ENCODE measurements at places on chromosomes 1 and 21.
A peak's percentile ranks its signal among the peaks of the same experiment; 100 is the strongest.

DNA sequence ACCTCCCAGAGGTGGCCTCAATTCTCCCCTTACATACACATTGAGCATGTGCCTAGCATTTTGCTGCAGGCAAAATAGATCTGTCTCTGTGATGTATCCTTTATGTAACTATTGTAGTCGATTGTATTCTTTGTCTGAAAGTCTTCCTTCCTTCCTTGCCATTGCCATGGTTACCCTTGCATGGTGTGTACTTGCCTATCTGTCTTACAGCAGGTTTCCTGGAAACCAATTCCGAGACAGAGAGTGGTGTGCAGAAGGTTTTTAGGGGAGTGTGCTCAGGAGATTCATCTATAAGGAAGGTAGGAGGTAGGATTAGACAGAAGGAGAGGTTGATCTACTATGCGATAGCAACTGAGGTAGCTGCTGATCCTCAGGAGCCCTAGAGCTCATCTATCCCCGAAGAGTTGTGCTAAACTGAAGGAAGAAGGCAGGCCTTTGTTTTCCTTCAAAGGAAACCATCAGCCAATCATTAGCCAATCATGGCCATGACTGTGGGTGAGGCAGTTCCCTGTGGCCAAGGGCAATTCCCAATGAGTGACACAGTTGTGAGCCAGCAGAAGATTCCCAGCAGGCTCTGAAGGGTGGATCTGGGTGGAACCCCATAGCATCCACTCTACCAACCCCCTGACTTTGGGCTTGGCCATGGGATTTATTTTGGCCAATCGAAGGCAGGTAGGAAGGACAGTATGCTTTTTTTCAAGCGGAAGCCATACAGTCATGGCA is 15.0 kb downstream of the CITED4 start:
- DNase-seq = peak; percentile 27

DNA sequence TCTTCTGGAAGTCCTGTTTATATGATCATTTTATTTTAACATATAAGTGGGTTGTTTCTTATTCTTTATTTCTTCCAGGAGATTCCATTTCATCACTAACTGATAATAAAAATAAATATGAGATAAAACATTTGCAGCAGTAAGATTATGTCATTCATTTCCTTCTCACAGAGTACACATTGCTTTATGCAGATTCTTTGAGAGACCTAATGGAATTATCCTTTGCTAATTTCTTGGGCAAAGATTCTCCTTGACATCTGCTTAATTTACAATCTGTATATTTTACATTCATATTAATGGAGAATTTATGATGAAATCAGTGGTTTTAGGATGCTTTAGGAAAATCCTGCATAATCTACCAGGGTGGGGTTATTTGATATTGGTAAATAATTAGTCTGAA is 60.6 kb downstream of the PTBP2 start:
- DNase-seq = no peak

DNA sequence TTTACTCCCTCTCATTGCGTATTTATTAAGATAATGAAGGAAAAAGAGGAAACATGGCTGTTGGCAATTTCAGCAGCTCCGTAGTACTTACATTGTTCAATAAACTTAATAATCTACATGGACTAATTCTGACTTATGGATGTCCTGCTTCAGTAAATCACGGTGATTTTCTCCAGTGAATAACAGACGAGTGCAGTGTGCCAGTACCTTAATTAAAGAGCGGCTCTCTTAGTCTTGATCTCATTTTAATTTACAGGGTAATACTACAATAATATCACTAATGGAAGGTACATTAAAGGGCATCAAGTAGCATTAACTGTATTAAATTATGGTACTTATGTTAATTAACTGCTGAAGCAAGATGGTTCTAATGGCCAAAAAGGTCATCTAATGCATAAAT is 187.2 kb downstream of the NTNG1 start:
- DNase-seq = no peak

DNA sequence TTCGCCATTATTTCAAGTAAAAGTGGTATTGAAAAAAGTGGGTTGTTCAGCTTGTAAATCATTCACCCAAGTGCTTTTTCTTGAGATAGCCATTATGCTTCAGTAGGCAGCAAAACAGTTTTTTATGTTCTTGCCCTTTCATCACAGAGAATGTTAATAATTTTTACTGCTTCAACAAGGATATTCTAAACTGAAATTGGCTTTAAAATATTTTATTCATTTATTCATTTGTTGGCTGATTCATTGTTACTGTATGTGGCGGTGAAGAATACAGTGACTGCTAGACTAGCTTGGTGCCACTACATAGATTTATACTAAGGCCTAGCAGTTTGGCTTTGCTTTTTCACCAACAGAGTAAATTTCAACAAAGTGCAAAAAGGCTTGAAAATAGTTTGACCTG is 121.5 kb downstream of the OLFML2B start:
- no peak for DNase-seq

GRCh38 chr21:43338951-43339350 is 88.0 kb downstream of the SIK1 start:
- DNase-seq = no peak

- peak; percentile 13 for DNase-seq
Observed at GRCh38 chr21:43270800-43271301, 102.0 kb downstream of the CRYAA start.

DNA sequence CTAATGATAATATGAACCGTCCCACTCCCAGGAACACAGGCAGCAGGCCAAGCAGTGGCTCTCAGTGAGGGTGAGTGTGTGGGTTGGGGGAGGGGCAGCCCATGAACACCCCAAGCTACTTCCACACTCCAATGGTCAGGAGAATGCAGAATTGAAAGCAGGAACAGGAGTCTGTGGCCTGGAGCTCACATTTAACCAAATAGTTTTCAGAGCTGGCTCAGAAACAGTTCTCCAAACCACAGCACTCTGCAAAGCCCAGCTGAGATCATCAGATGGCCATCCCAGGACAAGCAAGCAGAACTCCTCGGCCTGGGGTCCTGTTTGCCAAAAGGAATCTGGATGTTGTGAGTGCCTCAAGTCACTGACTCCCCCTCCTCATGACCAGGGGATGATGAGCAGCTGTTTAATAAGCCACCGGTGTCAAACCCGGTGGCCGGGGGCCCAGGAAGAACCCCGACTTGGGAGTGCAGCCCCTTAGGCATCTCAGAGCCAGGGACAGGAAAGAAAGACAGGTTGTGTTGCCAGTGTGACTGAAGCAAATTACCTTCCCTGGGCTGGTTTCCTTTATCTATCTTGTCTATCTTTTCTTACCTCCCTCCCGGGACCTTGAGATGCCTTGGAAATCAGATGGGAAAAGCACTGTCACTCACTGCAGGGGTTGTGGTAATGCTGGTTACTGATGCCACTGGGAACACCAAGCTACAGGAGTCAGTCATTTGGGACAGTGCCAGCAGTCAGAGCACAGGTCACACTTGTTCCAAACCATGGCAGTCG is 20.4 kb downstream of the DEGS1 start:
- DNase-seq = peak; percentile 79
